Activated CD4-positive, alpha-beta memory T cell treated with anti-CD3 and anti-CD28 coated beads, Interleukin-2, amount 10 ng/mL, durations not matched to agents 7 days and 5 days (primary cell): ENCODE measurements at places on chromosomes 6 and 20.
A peak's percentile ranks its signal among the peaks of the same experiment; 100 is the strongest.

DNA sequence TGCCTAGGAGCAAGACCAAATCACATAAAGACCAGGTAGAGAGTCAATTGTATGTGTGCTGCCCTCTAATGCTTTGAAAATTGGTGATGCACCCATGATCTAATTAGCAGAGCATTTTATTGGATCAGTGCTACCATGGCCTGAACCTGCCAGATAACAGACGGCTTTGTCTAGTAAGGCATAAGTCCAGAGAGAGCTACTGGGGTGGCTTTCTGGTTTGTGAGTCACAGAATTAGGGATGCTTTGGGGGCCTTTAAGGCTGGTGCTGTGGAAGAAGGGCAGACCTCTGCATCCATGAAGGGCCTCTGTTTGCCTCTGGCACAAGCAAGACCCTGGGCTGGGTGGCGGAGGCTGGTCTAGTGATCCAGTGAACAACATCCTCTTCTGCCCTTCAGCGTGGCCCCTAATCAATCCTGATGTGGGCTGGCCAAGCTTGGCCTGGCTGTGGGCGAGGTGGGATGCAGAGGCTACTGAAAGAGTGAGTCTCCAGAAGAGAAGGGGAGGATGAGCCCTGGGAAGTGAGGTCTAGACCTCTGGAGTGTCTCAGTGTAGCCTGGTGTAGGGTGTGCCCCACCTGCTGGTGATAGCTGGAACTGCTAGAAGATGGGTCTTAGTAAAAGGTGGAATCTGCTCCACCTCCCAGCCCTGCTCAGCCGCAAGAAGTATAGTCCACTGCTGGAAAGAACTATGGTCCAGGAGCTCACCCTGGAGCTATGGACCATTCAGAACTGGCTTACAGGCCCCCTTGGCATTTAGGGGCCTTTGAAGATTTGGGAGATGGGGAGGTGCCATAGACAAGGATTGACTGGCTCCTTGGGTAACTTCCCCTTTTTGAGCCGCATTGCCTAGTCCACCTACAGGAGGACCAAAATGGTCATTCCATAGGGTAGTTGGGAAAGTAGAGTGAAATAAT is 36.7 kb upstream of the AAR2 start:
- no peak overlapping the region for H3K4me3 ChIP-seq
- no peak overlapping the region for H3K27ac ChIP-seq
- H3K36me3 ChIP-seq = no peaks in the 10 kb centered on the region
- H3K4me1 ChIP-seq = peaks cover 4% of the 10 kb centered on the region
- H3K27me3 ChIP-seq = peaks cover 25% of the 10 kb centered on the region

DNA sequence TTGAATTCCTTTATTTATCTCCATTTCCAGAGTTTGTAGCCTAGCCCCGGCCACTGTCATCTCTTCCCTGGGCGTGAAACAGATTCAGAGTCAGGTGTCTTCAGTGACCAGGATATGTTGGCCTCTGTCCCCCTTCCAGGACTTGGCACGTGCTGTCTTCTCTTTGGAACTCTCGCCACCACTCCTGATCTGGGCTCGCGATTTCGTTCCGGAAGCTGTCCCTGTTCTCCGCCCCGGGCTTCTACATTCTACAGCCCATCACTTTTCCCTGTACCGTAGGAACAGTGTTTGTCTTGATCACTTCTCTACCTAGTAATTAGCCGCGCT is 739 bp downstream of the GSS start:
- H3K4me3 ChIP-seq = peak overlapping the region; percentile 98
- DNase-seq = no peak
- peaks cover 14% of the 10 kb centered on the region for H3K36me3 ChIP-seq
- H3K4me1 ChIP-seq = peaks cover 35% of the 10 kb centered on the region
- peak overlapping the region; percentile 88 for H3K27ac ChIP-seq

- no peak for DNase-seq
- H3K27ac ChIP-seq = no peak overlapping the region
- peaks cover 70% of the 10 kb centered on the region for H3K27me3 ChIP-seq
These were observed 68.5 kb upstream of the ZNF184 start for GRCh38 chr6:27541212-27541932.

DNA sequence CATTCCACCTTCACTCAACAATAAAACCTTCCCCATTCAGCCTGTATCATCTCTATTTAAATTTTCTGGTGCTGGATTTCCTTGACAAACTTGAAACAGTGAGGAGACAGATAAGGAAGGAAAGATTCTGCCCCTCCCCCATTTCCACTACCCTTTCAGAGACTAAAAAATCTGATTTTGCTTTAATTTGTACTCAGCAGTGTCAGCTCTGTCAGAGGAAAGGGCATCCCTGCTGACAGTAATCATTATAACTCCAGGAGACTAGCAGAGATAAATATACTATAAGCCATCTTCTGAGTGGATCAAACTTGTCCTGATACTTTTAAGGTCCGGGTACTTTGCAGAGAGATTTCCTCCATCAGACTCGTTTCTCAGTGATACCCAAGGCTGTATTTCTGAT is 155.6 kb downstream of the SAMD5 start:
- H3K27me3 ChIP-seq = no peaks in the 10 kb centered on the region
- no peak overlapping the region for H3K27ac ChIP-seq
- no peaks in the 10 kb centered on the region for H3K36me3 ChIP-seq
- DNase-seq = no peak
- no peak overlapping the region for H3K4me3 ChIP-seq

DNA sequence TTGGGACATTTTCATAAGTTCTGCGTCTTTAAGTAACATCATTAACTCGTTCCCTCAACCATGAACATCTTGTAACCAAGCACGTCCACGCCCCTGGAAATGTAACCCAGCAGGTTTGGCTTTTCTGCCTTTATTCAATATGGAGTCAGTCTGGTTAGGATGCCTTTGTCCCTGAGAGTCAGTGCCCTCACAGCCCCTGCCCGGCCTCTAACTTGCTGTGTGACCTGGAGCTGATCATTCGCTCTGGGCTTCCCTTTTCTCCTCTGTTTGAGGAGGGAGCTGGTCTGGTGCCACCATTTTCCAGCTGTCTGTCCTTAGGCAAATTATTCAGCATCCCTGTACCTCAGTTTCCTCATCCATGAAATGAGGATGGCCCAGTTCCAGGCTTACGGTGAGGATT is 26.5 kb upstream of the ANGPT4 start:
- no peak overlapping the region for H3K27ac ChIP-seq
- no peaks in the 10 kb centered on the region for H3K4me1 ChIP-seq
- DNase-seq = no peak
- no peaks in the 10 kb centered on the region for H3K36me3 ChIP-seq

GRCh38 chr6:81308577-81309279 is 443.8 kb downstream of the TENT5A start:
- no peaks in the 10 kb centered on the region for H3K4me1 ChIP-seq
- H3K4me3 ChIP-seq = no peak overlapping the region
- no peak for DNase-seq
- H3K27me3 ChIP-seq = no peaks in the 10 kb centered on the region
- no peak overlapping the region for H3K27ac ChIP-seq

- H3K27me3 ChIP-seq = no peaks in the 10 kb centered on the region
- peaks cover 33% of the 10 kb centered on the region for H3K4me1 ChIP-seq
- peaks cover 26% of the 10 kb centered on the region for H3K36me3 ChIP-seq
- H3K4me3 ChIP-seq = no peak overlapping the region
These were observed 7.9 kb downstream of the ACSS1 start for GRCh38 chr20:25050082-25050481.

DNA sequence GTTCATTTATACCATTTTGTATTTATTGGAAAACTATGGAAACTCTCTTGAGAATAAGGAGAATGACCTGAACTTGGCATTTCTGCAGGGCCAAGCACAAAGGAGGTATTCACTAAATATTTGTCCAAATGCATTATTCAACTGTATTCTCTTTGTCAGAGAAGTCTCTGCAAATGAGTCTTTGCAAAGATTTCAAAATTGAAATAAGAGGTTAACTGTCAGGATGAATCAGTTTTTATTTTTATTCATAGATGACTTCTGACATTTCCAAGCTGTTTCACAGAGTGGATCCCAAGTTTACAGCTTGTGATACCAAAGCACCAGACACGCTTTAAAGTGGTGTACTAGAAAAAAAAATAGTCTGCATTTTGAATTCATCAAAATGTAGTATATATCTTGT is 131.6 kb downstream of the UTRN start:
- H3K27ac ChIP-seq = no peak overlapping the region
- DNase-seq = no peak
- peaks cover 17% of the 10 kb centered on the region for H3K4me1 ChIP-seq
- H3K4me3 ChIP-seq = no peak overlapping the region

GRCh38 chr6:106508834-106509233 is 120.5 kb downstream of the RTN4IP1 start:
- H3K27ac ChIP-seq = no peak overlapping the region
- DNase-seq = no peak
- H3K36me3 ChIP-seq = peaks cover 4% of the 10 kb centered on the region
- H3K4me3 ChIP-seq = no peak overlapping the region

DNA sequence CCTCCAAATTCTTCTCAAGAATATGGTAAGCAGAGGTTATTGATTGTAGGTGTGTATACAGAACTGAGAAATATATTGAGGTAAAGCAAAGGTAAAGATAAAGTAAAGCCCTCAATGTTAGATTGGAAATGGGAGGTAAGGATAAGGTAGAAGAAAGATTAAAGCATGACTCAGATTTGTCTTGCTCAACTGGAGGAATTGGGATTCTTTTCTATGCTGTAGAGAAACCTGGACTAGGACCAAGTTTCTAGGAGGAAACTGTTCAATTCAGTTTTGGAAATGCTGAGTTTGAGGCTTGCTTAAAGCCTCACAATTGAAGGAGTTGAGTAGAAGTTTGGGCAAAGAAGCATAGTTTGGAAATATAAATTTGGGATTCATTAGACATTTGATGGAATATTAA is 634.0 kb upstream of the PTCHD4 start:
- no peak for DNase-seq
- no peaks in the 10 kb centered on the region for H3K4me1 ChIP-seq
- H3K36me3 ChIP-seq = no peaks in the 10 kb centered on the region
- no peak overlapping the region for H3K27ac ChIP-seq

DNA sequence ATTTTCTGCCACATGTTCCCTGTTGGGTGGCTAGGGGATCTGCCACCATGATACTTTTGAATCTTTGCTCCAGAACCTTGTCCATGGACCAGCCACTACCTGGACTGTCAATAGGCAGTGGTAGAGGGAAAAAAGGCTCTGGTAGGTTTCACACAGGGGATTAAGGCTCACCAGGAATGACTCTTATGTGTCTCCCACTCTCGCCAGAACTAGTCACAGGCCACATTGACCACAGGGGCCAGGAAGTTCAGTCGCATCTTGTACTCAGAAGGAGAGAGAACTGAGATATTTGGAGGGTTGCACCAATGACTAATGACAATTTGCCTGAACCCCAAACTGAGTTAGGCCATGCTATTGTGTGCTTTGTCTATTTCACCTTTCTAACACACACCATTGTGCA is 23.6 kb upstream of the APCDD1L start:
- H3K27ac ChIP-seq = no peak overlapping the region
- H3K4me1 ChIP-seq = no peaks in the 10 kb centered on the region
- H3K4me3 ChIP-seq = no peak overlapping the region
- H3K27me3 ChIP-seq = peaks cover 6% of the 10 kb centered on the region
- no peaks in the 10 kb centered on the region for H3K36me3 ChIP-seq

GRCh38 chr6:112227411-112227810 is 27.0 kb downstream of the LAMA4 start:
- no peaks in the 10 kb centered on the region for H3K36me3 ChIP-seq
- no peaks in the 10 kb centered on the region for H3K4me1 ChIP-seq
- H3K27me3 ChIP-seq = peaks cover 51% of the 10 kb centered on the region
- no peak overlapping the region for H3K27ac ChIP-seq

- no peaks in the 10 kb centered on the region for H3K4me1 ChIP-seq
- no peaks in the 10 kb centered on the region for H3K36me3 ChIP-seq
- H3K4me3 ChIP-seq = no peak overlapping the region
These were observed 76.7 kb downstream of the TFAP2A start for GRCh38 chr6:10338151-10338550.

GRCh38 chr6:57072108-57072507 is 17.9 kb upstream of the ZNF451 start:
- H3K4me3 ChIP-seq = no peak overlapping the region
- DNase-seq = no peak
- no peak overlapping the region for H3K27ac ChIP-seq
- no peaks in the 10 kb centered on the region for H3K27me3 ChIP-seq
- peaks cover 12% of the 10 kb centered on the region for H3K36me3 ChIP-seq

DNA sequence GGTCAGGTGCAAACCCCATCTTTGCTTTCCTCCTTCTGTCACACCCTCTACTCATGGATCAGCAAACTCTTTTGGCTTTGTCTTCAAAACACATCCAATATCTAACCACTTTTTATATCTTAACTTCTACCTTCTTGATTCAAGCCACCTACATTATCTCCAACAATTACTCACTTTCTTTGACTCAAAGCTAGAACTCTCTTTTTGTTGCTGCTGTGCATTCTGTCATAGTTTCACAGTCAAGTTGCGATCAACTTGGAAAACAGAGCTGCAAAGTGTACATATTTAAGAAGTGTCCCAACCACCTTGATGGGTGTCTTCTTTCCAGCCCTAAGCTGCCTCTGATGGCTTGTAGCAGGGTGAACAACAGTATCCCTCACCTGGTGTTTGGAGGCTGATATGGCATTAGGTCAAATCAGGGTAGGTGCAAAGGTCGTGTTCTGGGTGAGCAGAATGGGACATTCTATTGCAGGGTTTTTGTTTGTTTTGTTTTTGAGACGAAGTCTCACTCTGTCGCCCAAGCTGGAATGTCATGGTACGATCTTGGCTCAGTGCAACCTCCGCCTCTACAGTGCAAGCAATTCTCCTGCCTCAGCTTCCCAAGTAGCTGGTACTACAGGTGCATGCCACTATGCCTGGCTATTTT is 43.4 kb upstream of the RALGAPA2 start:
- DNase-seq = no peak
- H3K36me3 ChIP-seq = no peaks in the 10 kb centered on the region
- no peak overlapping the region for H3K27ac ChIP-seq
- H3K27me3 ChIP-seq = peaks cover 12% of the 10 kb centered on the region
- no peaks in the 10 kb centered on the region for H3K4me1 ChIP-seq
- no peak overlapping the region for H3K4me3 ChIP-seq

DNA sequence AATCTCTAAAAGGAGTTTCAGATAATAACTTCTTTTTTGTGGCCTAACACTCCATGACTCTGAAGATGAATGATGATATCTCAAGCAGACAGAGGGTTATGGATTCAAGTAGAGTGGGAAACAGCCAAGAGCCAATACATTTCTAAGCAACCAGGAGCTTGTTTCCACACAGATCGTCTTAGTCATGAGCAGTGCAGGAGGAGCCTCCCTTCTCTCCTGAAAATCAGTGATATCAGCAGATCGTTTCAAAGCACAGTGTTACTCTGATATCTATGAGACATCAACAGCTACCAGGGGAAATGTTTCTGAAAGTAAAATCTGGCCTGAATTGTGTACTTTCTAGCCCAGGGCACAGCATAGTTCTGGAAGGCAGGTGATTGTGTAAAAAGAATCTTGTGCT is 11.5 kb downstream of the ADGRG6 start:
- no peaks in the 10 kb centered on the region for H3K4me1 ChIP-seq
- no peak overlapping the region for H3K4me3 ChIP-seq
- peaks cover 9% of the 10 kb centered on the region for H3K27me3 ChIP-seq
- no peak overlapping the region for H3K27ac ChIP-seq

DNA sequence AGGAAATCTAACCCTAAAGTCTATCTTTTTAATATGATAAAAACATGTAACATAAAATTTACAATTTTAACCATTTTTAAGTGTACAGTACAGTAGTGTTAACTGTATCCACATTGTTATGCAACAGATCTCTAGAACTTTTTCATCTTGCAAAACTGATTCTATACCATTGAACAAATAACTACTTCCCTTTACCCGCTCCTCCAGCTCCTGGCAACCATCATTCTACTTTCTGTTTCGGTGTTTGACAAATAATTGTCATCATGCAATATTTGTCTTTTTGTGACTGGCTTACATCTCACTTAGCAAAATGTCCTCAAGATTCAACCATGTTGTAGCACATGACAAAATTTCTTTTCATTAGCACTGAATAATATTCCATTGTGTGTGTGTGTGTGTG is 203.2 kb downstream of the SIM1 start:
- no peak overlapping the region for H3K27ac ChIP-seq
- peaks cover 10% of the 10 kb centered on the region for H3K27me3 ChIP-seq
- peaks cover 15% of the 10 kb centered on the region for H3K4me1 ChIP-seq
- H3K36me3 ChIP-seq = no peaks in the 10 kb centered on the region
- H3K4me3 ChIP-seq = no peak overlapping the region
